ENCODE measurements at places on chromosomes 2 and 18. TPM values are rescaled to one million over a fixed set of nuclear protein-coding genes. Genes with fewer than 3 reads are reported as not detected.
A peak's percentile ranks its signal among the peaks of the same experiment; 100 is the strongest.

DNA sequence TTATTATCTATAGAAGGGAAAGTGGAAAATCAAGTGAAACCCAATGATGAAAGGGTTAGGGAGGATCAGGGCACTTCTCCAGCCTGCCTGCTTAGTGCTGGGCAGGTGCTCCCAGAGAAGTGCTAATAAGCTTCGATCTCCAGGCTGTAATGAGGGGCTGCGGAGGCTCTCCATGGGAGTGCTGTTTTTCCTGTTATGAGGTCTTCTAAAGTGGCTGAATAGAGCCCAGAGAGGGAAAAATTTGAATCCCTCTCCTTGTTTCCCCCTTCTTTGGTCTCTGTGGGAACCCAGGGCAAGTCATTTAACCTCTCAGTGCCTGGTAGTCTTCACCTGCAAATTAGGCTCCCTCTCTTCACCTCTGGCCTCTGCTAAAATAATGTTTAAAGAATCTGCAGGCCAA, 351.7 kb upstream of the DCC start:
- no peaks in the 10 kb centered on the region for H3K4me1 ChIP-seq
- no peak overlapping the region for H3K4me3 ChIP-seq
- no peak overlapping the region for H3K27ac ChIP-seq
- no peaks in the 10 kb centered on the region for H3K27me3 ChIP-seq
- no peaks in the 10 kb centered on the region for H3K36me3 ChIP-seq
- no peak for DNase-seq

RAB31 gene
- 0.92 TPM for total RNA-seq

DNA sequence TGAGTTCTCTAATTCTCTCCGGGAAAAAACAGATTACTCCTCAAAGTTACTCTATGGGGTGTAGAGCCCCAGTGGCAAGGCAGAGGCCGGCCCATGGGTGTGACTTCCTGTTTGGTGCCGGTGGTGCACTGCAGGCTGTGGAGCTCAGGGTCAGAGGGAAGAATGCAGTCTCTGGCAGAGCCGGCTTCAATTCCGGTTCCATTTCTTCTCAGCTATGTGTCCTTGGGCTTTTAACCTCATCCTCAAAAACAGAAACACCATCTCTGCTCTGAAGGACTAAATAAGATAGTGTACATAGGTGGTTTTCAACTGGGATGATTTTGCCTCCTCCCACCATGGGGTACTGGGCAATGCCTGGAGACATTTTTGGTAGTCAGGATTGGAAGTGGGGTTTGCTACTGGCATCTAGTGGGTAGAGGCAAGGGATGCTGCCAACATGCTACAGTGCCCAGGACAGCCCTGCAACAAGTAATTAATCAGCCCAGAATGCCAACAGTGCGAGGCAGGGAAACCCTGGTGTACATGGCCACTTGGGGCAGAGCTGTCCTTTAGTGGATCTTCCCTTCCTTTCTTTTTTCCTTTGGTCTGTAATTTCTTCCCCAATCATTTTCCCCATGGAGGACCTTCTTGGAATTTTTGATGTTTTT, 81.2 kb downstream of the INSIG2 start:
- no peaks in the 10 kb centered on the region for H3K4me1 ChIP-seq
- H3K27me3 ChIP-seq, result peaks cover 5% of the 10 kb centered on the region
- H3K4me3 ChIP-seq, result no peak overlapping the region
- DNase-seq, result peak; percentile 46
- H3K27ac ChIP-seq, result no peak overlapping the region

CD207 gene
- total RNA-seq, result not detected

Data from activated CD4-positive, alpha-beta T cell treated with anti-CD3 and anti-CD28 coated beads, Interleukin-2, amount 10 ng/mL, durations not matched to agents 7 days and 5 days (primary cell).